Lung microvascular endothelial cell (primary cell): ENCODE measurements at places on chromosomes 1 and 21.

- peak; percentile 64 for DNase-seq
These were observed 2.6 kb downstream of the GATAD2B start for GRCh38 chr1:153919876-153920852.

GRCh38 chr1:163664671-163665335 is 343.0 kb downstream of the NUF2 start:
- DNase-seq = no peak

GRCh38 chr21:15379776-15380175 is 315.0 kb upstream of the NRIP1 start:
- no peak for DNase-seq

DNA sequence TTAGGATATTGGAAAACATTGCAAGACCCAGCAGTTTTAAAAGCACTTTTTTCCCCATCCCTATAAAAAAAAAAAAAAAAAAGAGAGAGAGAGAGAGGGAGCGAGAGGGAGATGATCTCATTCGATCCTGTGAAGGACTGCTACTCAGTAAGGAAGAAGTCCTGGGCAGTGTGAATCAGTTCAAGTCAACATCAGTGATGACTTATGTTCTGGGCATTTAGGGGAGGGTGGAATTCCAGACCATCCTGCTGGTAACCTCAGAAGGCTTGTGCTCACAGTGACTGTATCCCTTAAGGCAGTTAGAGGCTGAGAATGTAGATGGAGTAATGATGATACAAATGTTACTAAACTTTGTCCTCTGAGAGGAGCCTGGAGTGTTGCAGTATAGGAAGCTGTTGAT is 151.4 kb downstream of the TGFB2 start:
- DNase-seq = peak; percentile 98

- DNase-seq = no peak
These were observed 60.5 kb downstream of the RABGAP1L start for GRCh38 chr1:174219606-174220370.

DNA sequence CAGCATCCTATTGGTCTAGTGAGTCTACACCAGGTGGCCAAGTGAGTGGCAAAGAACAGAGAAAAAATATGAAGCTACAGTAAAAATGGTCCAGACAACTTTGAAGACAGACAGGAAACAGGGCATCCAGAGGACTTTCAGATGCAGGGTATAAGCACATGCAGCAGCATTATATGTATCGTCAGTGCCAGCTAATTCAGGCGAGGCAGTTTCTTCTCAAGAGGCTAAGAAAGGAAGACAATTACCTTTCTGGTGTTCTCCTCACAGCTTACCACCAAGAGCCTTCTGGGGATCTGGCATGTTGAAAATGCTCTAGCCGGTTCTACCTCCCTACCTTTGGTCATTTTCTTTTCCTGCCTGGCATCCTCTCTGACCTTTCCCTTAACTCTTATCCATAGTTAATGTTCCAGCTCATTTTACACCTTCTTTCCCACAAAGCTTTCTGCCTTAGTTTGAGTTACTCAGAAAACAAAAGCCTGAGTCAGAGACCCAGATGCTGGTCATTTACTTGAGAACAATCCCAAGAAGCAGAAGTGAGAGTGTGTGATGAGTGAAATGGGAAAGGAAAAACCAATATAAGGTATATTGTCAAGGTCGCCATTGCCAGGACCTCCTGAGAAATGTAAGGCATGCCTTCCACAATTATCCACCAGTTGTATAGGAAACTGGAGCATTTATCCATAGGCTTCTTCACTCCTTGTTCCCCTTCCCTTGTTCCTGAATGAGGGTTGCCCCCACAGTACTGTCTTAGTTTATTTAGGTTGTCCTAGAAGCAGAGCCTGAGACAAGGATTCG is 444.1 kb downstream of the PLPP3 start:
- DNase-seq = peak; percentile 58

DNA sequence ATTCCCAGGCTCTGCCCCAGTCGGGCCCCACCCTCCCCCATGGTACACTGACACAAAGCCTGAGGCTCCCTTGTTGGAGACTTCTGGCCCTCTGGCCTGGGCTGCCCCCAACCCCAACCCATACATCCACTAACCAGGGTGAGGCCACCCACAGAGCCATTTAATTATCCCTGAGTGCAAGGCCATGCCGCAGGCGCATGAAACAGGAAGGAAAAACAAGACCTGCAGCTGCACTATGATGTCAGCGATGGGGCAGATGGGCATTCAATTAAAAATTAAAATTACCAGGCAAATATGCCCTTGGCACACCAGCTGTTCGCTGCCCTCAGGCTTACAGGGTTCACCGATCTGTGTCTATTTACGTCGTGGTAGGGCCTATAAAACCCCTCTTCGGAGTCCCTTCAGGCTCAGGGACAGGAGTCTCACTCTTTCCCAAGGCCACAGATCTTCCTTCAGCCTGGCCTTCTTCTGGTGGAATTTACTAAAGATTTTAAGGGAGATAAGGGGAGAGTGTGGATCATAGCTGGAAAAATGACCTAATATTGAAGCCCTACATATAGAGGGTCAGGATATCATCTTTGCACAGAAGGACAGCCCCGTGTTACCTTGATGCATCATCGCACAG is 29.6 kb upstream of the RGS16 start:
- DNase-seq = no peak

DNA sequence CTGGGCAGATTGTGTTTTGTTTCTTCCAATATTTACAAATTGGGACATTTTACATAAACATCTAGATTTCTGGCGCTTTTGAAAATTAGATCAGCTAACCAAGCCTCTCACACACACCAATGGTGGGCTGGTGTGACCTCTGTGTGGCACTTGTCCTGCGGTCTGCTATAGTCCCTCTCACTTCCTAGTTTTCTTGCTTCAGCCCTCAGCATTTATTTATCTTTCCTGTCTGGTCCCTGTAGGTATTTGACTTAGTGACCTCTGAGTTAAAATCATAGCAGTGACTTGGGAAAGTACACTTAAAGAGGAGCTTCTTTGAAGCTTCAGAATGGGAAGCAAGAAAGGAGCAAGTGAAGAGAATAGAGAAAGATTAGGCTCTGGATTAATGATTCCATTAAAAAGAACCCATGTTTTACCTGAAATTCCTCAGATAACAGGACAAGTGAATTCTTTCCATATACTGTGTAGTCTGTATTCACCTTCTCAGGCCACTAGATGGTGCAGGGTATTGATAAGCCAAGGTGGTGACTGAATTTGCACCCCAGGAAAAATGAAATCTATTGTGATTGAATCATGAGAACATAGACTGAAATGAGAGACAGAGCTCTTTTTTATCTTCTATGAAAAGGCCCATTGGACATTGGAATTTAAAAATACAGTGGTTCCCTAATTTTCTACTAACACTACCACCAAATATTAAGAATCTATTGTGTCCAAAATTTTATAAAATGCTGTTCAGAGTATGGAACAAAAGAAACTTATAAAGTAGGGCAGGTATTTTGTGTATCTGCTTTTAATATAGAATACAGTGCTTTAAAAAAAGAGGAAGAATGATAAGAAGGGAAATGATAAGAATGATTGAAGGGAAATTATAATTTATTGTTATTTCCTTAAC is 7.1 kb upstream of the DIPK1A start:
- peak; percentile 11 for DNase-seq

DNA sequence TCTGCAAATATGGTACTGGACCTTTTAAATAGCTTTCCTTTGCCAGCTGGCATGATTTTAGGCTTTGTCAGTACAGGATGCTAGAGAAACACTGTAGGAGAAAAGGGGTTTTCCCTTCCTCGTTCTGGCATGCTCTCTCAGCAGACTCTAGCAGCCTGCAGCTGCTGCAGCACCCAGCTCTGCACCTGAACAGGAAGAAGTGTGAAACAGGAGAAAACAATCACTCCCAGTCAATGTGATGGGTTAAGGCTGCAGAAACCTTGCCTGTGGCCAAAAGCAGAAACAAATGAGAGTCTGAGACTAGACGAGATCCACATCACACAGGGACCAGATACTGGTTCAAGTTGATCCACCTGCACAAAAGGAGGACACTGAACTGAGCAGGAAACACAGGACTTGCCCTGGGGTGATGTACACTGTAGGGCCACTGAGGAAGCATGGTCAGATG is 21.2 kb downstream of the OVGP1 start:
- DNase-seq = peak; percentile 73

DNA sequence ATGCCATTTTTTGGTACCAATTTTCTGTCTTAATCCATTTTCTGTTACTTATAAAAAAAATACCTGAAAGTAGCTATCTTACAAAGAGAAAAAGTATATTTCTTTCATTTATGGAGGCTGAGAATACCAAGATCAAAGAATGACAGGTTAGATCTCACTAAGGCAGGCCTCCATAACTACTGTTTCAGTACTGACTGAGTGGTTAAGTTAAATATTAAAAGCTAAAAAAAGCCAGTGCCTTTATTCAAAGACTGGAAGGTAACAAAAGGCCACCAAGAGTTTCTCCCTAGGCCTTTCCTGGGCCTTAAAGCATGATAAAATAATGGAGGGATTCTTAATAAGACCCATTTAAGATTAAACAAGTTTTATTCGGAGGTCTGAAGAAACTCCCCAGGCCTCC is 687.7 kb upstream of the ADGRL4 start:
- no peak for DNase-seq

DNA sequence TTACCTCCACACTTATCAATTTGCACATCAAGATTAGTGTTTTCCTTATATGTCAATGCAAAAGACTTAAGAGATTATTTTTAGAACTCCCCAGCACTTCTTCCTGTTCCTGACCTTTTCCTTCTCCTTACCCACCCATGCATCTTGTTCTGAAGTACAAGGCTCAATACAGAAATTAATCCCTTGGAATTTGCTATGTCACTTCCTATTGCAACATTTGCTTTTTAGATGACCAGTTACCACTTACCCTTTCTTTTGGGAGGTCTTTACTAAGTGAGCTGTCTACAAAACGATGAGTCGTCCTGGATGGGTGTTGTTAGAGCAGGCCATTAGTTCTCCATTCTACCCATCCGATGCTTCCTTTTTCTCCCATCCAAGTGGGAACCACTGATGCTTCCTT is 221.2 kb downstream of the FMN2 start:
- DNase-seq = peak; percentile 21

DNA sequence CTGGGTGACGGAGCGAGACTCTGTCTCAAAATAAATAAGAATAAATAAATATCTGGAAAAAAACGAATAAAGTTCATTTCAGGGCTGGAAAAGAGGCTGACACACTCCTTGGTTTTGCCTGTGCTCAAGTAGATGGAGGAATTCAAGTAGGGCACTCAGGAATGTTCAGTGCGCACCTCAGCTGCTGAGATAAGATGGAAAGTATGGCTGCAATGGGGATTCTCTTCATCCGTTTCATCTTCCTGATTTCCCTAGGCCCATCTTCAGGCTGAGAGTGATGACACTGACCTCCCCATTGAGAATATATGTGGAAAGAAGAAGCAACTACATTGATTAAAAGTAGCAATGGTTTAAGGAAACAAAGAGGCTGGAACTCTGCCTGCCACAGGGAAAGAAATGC is 130.5 kb upstream of the ZNF644 start:
- DNase-seq = no peak

DNA sequence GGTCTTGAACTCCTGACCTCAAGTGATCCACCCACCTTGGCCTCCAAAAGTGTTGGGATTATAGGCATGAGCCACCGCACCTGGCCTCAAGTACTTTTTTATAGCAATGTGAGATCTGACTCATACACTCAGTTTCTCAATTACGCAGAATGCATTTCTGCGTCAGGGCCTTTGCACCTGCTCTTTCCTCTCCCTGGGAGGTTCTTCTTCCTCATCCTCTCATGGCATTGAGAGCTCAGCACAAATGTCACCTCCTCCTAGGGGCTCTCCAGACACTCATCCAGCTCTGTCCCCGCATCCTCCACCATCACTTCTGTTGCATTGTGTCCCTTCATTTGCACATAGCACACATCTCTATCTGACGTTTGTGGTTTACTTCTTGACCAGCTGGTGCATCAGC is 418.8 kb downstream of the PTPRU start:
- DNase-seq = no peak

GRCh38 chr1:234927971-234928640 is 200.5 kb downstream of the TOMM20 start:
- no peak for DNase-seq

- DNase-seq = peak; percentile 2
These were observed 2.8 kb downstream of the ZBTB8OS start for GRCh38 chr1:32647308-32648134.

DNA sequence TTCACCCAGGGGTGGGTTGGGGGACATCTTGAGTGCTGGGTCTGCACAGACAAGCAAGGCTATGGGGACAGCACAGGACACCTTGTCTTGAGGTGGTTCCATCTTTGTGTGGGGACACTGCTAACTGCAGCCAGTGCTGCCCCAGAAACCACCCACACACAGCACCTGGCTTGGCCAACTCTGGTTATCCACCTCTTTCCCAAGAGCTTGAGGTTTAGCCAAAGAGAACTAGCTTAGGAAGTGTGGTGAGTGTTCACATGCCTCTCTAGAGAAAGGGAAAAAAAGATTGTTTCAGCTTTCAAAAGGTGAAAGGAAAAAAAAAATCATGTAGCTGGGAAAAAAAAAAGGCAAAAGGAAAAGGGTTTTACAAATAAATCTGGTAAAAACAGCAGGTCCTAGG is 32.4 kb downstream of the BCAR3 start:
- DNase-seq = no peak

DNA sequence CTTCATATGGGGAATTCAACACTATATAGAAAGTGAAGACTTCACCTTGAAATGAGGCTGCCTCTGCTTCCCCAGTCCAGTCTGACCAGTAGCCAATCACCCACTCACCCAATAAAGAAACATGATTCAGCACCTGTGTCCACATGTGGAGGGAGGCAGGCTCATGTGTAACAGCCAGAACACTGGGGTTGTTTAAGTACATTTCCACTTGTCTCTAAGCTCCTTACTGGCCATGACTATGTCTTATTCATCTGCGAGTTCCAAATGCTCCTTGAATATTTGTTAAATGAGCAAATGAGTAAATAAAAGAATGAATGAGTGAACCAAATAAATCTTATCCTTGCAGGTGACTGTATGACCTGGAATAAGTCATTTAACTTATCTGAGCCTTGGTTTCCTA is 100.1 kb downstream of the BRINP2 start:
- DNase-seq = no peak

DNA sequence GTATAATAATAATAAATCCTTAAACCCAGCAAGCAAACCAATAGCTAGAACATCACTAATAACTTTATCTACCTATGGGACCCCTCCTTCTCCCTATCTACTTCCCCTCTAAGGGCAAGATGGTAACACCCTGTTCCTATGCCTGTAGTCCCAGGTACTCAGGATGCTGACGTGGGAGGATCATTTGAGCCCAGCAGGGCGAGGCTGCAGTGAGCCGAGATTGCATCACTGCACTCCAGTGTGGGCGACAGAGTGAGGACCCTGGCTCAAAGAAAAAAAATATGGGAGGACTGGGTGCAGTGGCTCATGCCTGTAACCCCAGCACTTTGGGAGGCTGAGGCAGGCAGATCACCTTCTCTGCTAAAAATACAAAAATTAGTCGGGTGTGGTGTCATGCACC is 143.1 kb upstream of the SLC45A1 start:
- DNase-seq = no peak

- peak; percentile 86 for DNase-seq
These were observed 394.8 kb downstream of the USP25 start for GRCh38 chr21:16124378-16125138.

- DNase-seq = no peak
These were observed 62.5 kb downstream of the TIAM1 start for GRCh38 chr21:31281561-31281960.
